ENCODE measurements at places on chromosomes 16 and 17. TPM values are rescaled to one million over a fixed set of nuclear protein-coding genes. Genes with fewer than 3 reads are reported as not detected.

MED9 gene
- total RNA-seq = 10.3 TPM

CCL14 gene
- not detected for total RNA-seq

CDH3 gene
- not detected for total RNA-seq

PRAC2 gene
- not detected for total RNA-seq

RSKR gene
- 6.8 TPM for total RNA-seq

RHBDL3 gene
- total RNA-seq = 0.11 TPM

SHPK gene
- 7.0 TPM for total RNA-seq

FOXO3B gene
- total RNA-seq = 11.5 TPM

LDHD gene
- 0.38 TPM for total RNA-seq

KRTAP2-3 gene
- total RNA-seq = 13.4 TPM

PDE6G gene
- total RNA-seq = not detected

MYH2 gene
- 0.65 TPM for total RNA-seq

ZNF423 gene
- total RNA-seq = 0.43 TPM

SYNGR3 gene
- 0.22 TPM for total RNA-seq

NLRP1 gene
- total RNA-seq = 36.0 TPM

NEURL4 gene
- 12.8 TPM for total RNA-seq

FA2H gene
- not detected for total RNA-seq

MYH11 gene
- not detected for total RNA-seq

GINS2 gene
- 9.9 TPM for total RNA-seq

ZSCAN10 gene
- total RNA-seq = not detected

KCNH6 gene
- not detected for total RNA-seq

MEIOC gene
- total RNA-seq = not detected

CHST4 gene
- total RNA-seq = not detected

CCL17 gene
- total RNA-seq = not detected

FOXC2 gene
- 0.51 TPM for total RNA-seq

HOXB8 gene
- not detected for total RNA-seq

ITGAL gene
- total RNA-seq = 0.65 TPM

TBC1D3B gene
- not detected for total RNA-seq

ZP2 gene
- not detected for total RNA-seq

GP1BA gene
- not detected for total RNA-seq

APOH gene
- not detected for total RNA-seq

KCTD13 gene
- 3.7 TPM for total RNA-seq

SOX15 gene
- 3.9 TPM for total RNA-seq

RNU2-1 gene
- not detected for total RNA-seq

Measured in GM23248 (cell line).